ENCODE measurements at places on chromosomes 6 and 20.

DNA sequence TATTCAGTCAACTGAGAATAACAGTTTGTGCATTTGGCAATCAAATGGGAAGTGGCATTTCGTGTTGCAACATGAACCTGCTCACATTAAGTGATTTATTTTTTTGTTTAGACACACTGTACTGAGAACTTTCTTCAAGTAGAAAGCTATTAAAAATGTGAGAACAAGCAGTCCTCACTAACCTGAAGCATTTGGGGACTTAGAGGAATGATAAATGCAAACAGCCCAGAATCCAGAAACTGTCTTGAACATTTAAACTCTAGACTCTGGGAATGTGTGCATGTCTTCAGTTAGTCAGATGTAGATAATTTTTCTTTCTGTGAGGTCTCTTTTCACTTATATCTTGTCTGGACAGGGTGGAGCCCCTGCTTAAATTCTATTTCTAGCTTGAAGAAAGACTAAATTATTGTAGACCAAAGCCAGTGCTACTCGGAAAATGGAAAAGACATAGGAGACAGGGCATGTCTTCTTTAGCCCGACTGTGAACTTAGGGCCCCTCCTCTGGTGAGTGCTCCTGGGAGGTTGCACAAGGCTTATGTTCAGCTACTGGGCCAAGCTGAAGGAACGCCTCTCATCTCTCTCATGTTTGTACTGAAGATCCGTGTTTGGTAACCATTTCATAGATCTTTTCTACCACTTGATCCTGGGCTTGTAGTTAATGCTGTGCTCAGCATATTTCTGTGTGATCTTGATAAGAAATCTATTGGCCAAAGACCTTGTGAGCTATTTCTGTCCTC, 70.1 kb downstream of the SLX4IP start:
- DNase-seq: no peak

DNA sequence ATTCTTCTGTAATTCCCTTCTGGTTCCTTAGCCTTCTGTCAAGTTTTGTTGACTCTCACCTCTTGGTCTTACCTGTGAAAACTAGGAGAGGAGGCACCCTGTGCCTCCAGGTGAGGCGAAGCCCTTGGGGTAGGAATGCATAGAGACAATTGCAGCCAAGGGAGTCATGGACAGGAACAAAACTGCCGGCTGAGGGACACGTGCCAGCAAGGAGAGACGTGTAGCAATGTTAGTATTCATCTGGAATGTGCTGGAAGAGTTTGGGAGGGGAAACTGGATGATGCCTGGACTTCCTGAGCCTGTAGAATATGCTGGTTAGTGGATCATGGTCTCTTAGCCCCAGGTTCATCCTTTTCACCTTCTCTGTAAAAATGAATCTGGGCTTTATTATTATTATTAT, 3.9 kb upstream of the TIAM2 start:
- DNase-seq: no peak

DNA sequence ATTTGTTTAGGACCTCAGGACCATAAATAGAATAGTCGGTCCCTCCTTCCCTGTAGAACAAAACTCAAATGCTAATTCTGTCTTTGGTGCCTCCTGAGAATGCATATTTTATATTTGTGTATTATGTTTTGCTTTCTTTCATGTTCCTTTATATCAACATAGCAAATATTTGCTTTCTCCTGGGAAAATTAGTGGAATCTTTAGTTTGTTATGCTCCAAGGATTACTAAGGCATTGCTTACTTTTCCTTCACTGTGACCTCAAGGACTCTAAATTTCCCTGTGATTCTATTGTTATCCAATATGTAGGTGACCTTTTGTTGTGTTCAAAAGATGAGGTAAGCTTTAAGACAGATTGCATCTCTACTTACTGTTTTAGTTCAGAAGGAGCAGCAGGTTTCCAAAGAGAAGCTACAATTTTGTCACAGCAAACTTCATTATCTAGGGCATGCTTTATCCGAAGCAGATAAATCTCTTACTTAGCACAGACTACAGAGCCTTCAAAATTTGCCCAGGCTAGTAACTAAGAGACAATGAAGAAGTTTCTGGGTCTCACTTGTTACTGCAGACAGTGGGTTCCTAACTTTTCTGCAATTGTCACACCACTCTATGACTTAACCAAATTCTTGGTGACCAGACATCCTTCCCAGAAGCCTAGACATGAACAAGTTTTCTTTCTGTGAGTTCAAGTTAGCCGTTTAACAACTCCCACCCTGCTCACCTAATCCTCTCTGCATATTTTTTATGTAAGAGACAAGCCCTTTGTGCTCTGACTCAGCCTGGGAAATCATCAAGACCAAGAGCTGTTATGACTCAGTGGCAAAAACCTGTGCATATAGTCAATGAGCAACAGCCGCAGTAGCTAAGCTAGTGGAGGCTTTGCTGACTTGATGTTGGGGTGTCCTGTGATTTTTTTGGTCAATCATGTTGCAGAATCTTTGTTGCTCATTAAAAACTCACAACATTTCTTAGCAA, 378.8 kb downstream of the QKI start:
- DNase-seq: no peak

GRCh38 chr6:31641370-31641769, 11.1 kb downstream of the BAG6 start:
- no peak for DNase-seq

DNA sequence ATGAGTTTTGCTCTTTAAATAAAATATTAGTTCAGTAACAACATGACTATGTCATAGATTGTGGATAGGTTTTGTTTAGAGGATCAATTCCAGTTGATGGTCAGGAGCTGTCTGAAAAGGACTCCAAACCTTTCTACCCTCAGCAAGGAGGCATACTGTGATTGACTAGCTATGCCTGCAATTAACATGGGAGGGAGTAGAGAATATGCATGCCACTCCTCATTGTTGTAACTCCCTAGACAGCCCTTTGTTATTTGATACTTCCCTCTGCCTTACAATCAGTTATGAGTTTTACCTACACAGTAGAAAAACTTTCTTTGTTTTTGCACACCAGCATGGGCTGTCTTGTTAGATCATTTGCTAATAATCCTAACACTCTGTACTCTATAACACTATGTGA, 1418.5 kb downstream of the KHDRBS2 start:
- DNase-seq: no peak

DNA sequence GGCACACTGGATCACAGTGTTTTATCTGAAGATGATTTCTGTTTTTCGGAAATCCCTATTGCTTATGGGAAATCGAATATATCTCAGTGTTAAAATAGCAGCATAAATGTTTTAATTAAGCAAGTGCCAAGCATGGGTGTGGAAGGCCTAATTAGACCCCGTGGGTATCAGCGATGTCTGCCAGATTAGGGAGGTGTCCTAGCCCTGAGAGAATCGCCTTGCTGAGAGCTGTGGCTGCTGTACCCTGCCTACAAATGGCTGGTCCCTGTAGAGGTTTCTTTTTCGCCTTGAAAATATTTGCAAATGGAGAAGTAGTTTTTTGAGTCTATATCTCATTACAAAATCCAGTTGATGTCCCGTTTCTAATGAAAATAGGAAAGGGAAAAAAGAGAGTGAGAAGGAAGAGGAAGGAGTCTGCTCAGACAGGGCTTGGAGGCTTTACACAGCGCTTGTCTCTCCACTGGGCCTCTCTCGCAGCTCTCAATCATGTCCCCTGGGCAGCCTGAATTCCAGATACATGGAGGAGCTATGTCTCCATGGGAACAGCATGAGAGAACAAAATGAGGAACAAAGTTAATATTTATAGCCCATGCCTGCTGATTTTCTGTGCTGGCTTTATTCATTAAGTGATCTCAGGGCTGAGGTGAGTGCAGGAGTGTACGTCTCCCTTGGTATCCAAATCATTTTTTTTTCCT, 35.2 kb upstream of the BCLAF1 start:
- no peak for DNase-seq

GRCh38 chr6:26033085-26033940, 53.9 kb upstream of the HFE start:
- DNase-seq: no peak

DNA sequence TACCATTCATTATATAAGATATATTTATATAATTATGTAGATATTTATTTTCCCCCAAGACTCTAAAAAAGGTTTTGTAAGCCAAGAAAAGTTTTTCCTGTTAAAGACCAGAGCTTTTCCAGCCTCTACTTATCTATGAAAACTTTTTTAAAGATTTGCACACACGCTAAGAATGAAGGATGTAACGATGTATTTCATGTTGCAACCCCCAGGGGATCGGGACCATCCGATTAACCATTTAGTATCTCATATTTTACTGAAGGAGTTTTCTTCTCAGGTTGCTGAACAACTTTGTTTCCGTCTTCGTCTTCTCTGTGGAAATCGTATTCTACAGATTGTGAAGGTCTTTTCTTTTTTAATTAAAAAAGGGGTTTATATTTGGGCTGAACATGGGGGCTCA, 70.0 kb upstream of the SASH1 start:
- no peak for DNase-seq

- DNase-seq: no peak
Measured at GRCh38 chr20:9482180-9482579, 32.2 kb upstream of the LAMP5 start.

DNA sequence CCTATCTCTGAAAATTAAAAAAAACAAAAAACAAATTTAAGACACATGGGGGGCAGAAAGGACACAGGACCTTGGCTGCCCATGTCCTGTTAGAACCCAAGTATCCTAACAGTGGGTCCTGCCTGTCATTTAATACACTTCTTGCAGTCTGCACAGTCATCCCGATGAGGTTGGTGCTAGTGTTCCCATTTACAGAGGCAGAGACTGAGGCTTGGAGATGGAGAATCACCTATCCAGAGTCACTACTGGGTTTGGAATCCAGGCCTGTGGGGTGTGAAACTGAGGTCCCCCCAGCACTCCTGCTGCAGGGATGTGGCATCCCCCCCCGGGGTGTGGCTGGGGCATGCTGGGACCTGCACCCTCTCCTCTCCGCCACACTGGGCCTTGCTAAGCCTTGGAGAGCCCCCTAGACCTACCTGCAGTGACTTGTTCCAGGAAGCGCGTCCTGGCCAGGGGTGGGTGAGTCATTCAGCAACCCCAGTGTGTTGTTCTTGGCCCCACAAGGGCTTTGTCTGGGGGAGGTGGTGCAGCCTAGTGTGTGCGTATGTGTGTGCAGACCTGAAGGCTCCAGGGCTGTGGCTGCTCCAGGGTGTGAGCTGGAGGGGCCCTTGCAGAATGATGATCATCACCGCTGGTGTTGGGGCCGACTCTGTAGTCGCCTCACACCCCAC, 49.7 kb downstream of the BCAS4 start:
- DNase-seq: no peak

GRCh38 chr20:51715856-51716185, 52.4 kb downstream of the ATP9A start:
- no peak for DNase-seq

GRCh38 chr6:14440215-14440910, 322.8 kb downstream of the CD83 start:
- no peak for DNase-seq

- peak; percentile 10 for DNase-seq
Measured at GRCh38 chr6:147283460-147283859, 79.2 kb downstream of the STXBP5 start.

GRCh38 chr6:25365154-25365553, 86.0 kb downstream of the CARMIL1 start:
- DNase-seq: no peak

DNA sequence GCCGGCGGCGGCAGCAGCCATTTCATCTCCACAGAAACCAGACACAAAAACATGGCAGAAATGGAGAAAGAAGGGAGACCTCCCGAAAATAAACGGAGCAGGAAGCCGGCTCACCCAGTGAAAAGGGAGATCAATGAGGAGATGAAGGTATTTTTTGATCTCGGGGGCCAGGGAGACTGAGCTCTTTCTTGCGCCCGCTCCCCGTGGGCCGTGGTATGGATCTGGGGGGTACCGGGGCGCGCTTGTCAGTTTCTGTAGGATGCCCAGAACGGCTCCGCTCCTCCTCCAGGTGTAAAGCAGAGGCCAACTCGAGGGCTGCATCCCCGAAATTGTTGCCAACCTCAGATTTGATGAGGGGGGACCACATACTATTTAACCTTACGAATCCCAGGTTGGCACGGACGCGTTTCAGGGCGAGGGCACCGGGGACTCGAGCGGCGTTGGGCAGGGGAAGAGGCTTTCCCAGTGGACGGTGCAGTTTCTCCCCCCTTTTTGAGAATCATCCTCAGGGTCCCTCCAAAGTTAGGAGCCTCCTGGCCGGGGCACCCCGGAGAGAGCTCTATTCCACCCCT, 735 bp downstream of the SOBP start:
- no peak for DNase-seq

DNA sequence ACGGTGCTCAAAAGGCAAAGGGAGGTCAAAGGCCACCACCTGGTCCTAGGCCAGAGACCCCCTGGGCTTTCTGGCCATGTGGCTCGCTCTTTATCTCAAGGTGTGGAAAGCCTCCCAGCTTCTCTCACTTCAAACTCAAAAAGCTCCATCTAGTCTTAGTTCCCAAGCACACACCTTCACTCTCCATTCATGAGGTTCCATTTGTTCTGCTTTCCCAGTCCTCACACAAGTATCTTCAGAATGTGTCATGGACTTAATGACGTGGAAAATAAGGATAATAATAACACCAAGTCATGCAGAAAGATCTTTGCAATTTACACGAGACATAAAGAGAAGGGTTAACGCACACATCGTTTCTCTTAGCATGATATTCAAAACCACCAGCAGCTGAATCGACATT, 219.3 kb downstream of the GMDS start:
- no peak for DNase-seq
